ENCODE measurements at places on chromosomes 6 and 20.

DNA sequence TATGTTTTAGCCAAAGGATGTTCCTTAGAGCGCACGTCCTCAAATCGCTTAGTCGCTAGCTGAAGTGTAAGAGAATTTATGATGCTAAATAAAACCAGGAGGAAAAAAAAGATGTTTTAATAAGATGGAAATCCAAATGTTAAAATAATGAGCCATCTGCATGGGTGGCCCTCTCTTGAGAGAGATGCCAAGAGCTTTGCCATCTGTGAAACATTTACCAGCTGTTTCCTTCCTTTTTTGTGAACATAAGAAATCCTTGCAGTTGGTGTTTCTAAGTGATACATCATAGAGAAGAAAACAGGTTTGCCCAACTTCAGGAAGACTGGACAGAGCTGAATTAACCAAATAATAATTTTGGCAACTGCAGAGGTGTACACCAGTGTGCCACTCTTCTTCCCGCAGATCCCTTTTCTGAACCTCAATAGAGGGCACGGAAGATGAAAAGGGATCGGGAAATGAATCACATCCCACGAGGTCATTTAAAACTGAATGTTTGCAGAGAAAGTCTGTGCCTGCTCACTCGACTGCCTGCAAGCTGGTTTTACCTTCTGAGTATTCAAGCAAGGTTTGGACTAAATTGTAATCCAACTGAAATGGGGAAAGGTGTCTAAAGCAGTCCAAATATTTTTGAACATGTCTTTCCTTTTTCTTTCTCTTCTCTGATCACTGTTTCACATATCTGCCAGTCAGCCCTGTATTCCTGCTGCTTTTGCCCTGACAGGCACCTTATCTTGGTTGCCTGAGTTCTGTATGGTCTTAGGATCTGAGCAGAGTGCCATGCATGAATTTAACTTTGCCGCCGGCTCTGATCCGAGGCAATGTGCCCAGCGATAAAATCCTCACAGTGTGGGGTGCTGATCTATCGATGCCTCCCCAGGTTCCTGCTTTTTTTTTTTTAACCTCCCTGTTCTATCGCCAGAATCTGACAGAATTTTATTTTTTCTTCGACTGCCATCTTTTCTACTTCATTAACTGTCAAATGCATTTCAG is 35.5 kb upstream of the TSHZ2 start:
- no peak for DNase-seq

DNA sequence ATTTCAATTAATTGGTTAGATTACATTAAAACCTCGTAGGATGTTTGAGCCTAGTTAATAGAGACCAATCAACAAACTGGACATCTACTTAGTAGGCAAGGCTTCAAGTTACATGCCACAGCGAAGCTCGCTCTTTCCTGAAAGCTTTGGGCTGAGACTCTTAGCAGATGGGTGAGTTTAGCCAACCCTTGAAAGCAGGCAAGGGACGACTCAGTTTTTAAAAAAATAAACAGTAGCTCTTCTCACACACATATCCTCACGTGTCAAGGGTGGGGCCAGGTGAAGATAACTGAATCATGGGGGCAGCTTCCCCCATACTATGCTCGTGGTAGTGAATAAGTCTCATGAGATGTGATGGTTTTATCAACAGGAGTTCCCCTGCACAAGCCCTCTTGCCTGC is 775 bp downstream of the MTFR2 start:
- no peak for DNase-seq

DNA sequence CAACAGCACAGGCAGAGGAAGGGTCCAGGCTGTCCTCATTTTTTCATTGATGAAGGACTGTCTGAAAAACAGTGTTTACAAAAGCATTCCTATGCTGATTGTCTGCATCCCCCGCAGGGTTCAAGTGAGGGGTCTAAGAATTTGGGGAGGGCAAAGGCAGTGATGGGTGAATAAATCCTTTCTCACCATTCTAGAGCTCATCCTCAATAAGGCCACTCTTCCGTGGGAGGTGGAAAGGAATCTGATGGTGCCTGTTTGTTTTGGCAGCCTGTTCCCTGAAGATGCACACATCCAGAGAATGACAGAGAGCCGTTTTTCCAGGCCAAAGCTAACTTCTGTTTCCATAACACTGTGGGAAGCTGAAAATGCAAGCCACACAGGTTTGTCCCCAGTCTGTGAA is 164.5 kb downstream of the MOXD1 start:
- no peak for DNase-seq

DNA sequence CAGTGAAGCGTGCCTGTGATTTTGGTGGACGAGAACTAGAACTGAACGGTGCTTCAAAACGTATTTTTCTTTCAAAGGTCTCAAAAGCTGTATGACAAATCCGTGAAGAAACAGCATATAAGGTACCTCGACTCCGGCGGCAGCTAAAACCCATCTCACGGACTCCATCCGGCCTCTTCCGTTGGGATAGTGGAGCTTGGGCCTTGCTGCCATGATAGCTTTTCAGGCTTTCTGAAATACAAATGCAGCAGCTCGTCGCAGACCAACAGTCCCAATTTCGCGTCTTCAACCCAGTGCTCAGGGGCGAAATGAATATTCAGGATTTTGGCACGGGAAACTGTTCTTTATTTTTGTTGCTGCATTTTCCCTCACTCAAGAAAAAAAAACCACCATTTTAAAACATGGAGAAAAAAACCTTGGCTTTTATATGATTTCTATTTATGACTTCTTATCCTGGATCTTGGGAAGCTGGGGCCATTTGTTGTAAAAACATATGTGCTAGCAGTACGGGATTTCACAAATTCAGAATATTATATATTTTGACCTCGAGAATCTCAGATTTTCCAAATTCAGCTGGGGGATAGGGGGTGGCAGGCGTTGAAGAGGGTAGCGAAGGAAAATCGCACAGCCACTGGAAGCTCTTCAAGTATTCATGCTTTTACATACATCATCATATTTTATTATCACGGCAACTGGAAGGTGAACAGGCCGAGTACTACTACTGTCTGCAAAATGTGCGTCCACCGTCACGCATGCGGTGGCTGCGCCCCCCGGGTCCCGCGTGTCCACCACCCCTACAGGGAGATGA is 849 bp downstream of the GSTA4 start:
- no peak for DNase-seq

DNA sequence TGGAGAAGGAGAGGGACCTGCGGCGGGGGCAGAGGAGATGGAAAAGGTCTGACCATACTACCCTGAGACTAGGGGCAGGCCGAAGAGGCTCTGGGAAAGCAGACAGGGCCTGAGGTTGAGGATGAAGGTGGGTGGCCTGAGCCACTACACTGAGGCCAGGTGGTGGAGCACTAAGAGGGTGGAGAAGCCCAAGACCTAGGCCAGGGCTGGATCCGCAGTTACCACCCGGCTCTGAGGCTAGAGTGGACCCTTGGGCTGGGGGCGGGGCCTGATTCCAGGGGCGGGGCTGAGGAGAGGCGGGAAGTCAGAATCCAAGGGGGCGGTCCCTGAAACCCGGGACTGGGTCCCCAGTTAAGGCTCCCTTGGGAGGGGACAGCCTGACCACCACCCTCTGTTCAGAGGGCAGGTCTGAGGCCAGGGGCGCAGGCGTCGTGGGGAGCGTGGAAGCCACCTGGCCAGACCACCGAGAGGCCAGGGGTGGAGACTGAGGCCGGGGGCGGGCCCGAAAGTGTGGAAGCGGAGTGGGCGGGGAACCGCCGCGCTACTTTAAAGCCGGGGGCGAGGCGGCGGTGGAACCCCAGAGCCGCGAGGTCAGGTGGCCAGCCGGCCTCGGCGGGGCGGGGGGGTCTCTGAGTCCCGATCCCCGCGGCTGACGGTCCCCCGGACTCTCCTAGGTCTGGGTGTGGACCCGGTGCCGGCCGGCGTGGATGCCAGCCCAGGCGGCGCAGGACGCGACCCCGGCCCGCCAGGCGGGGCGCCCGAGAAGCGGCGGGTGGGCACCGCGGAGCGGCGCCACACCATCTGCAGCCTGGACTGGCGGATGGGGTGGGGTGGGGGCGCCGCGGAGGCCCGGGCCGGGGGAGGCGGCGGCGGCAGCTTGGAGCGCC is 8.3 kb downstream of the CCM2L start:
- DNase-seq, result peak; percentile 23

GRCh38 chr6:44576132-44576631 is 188.7 kb downstream of the CDC5L start:
- no peak for DNase-seq

- no peak for DNase-seq
These were observed 3.7 kb downstream of the AK9 start for GRCh38 chr6:109687271-109687761.

DNA sequence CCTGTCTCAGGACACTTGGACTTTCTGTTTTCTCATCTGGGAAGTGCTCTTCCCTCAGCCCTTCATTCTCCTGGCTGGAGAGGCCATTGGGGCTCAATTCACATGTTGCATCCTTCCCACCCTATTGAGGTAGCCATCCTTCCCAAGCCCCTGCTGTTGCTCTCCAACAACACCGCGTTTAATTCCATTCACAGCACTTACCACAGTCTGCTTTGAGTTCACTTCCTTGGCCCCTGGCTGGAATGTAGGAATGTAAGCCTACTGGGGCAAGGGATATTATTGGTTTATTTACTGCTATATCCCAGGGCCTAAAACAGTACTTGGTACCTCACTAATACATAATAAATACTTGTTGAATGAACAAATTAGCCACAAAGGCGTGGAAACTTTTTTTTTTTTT is 6.7 kb upstream of the GFOD1 start:
- DNase-seq, result no peak

- DNase-seq, result no peak
These were observed 200.3 kb upstream of the FAM83B start for GRCh38 chr6:54646069-54646950.

- DNase-seq, result no peak
These were observed 556.0 kb upstream of the JAG1 start for GRCh38 chr20:11229772-11230171.

DNA sequence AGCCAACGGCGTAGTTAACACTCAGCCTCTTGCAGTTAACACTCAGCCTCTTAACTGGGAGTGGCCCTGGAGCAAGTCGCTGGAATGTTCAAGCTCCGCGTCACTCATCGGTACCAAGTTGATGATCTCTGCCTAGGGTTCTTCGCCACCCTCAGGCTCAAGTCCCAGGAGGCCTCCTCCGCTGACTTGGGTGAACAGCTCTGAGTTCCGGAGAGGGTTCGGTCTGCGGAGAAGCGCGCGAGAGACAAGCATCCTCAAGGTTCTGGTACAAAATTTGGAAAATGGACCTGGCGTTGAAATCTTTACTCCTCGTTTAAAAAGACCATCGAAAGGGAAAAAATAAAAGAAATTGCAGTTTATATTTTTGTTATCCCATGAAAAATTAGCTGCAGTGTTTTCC is 876 bp upstream of the DSP start:
- no peak for DNase-seq

DNA sequence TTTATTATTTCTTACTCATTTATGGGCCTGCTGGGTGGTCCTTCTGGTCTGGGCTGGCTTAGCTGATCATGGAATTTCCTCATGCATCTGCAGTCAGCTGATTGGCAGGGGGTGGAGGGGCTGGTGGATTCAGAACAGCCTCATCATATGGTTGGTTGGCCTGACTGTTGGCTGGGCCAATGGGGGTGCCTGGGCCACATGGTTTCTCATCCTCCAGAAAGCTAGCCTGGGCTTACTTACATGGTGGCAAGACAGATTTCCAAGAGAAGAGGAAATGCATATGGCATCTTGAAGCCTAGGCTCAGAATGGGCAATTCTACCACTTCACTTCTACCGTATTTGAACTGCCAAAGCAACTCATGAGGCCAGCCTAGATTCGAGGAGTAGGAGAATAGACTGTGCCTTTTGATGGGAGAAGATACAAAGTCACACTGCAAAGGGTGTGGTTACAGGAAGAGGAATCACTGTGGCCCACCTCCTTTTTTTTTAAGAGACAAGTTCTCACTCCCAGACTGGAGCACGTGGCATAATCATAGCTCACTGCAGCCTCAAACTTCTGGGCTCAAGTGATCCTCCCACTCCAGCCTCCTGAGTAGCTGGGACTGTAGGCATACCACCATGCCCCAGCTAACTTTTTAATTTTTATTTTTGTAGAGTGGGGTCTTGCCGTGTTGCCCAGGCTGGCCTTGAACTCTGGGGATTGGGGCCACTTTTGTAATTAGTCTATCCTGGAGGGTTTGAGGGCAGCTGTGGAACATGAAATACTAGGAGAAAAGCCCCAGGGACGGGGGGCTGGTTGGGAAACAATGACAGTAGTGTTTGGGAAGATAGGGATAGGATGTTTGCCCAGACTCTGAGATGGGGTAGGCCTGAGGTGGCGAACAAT is 47.6 kb upstream of the RNF24 start:
- DNase-seq, result no peak

DNA sequence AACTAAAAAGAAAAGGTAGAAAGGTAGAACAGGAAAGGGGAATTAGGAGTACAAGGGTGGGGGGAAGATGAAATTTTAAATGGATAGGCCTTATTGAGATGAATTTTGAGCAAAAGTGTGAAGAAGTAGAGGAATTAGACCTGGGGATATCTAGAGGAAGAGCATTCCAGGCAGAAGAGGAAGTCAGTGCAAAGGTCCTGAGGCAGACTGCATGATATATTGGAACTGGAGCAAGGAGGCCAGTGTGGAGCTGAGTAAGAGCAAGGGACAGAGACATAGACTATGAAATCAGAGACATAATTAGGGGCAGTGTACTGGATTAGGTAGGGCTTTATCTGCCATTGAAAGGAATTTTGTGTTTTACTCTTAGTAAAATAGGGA is 40.4 kb downstream of the MAPK14 start:
- DNase-seq, result no peak

GRCh38 chr20:1945660-1946059 is 48.2 kb downstream of the PDYN start:
- DNase-seq, result no peak

DNA sequence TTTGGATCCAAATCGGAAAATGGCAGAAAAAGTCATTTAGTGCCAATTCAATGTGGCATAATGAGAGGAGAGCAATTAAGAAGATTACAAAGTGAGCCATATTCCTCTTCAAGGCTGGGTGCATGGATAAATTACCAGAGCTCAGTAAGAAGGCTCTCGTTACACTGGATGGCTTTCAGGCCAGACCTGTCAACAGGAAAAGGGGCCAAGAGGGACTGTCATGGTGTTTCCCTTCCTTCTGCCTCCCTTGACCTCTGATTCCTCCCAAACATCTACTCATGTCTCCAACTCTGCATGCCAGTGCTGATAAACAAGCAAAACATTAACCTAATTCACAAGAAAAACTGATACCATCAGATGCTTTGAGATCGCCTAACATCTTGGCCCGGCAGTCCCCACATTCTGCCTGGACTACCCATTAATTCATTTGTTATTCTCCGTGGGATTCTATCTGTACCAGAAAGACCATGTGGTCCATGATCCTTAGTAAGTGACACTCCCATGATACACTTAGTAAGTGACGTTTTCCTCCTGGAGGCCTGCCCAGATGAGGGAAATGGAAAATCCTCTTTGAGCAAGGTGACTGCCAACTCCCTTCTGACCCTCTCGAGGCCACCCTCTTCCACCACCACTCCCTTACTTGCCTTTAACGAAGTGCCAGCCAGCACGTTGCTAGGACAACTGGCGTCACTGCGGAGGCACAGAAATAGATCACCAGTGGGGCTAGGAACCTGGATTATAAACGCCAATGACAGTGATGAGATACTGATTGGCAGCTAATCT is 239.2 kb downstream of the GMPR start:
- no peak for DNase-seq

GRCh38 chr6:35926509-35927215 is 5.8 kb upstream of the SRPK1 start:
- DNase-seq, result no peak

Measured in central memory CD4-positive, alpha-beta T cell (primary cell).